ENCODE measurements at places on chromosomes 13 and 19.

GRCh38 chr19:20080656-20081055, 2.9 kb downstream of the ZNF90 start:
- no peak for DNase-seq

DNA sequence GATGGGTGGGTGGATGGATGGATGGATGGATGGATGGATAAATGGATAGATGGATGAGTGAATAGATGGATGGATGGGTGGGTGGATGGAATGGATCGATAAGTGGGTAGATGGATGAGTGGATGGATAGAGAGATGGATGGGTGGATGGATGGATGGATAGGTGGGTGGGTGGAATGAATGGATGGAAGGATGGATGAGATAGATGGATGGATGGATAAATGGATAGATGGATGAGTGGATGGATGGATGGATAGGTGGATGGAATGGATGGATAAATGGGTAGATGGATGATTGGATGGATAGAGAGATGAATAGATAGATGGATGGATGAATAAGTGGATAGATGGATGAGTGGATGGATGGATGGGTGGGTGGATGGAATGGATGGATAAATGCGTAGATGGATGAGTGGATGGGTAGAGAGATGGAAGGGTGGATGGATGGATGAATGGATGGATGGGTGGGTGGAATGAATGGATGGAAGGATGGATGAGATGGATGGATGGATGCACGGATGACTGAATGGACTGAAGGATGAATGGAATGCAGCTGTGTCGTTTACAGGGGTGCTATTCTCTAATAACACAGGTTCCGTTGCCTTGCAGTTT, 21.8 kb downstream of the PRR22 start:
- DNase-seq, result no peak

GRCh38 chr13:65787082-65787481, 1443.1 kb downstream of the PCDH9 start:
- no peak for DNase-seq

DNA sequence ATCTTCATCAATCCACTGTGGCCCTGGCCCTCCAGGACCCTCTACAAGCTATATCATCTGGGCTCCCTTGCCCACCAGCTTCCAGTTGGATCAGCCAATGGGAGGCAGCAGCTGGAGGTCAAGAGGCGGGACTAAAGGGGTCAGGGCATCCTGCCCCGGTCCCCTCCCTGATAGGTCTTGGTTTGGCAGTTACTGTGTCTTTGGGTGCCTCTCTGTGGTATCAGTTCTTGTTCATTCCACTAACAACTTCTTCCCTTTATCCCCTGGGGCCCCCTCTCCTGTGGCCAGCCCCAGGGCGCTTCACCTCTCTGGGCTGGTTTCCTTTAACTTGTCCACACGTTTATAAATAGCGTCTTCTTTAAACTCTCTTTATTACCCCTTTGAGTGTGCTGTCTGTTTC, 83.6 kb downstream of the DCT start:
- no peak for DNase-seq

GRCh38 chr19:46294494-46294893, 2.3 kb upstream of the HIF3A start:
- DNase-seq, result no peak
